ENCODE measurements at places on chromosomes 6 and 20.

- DNase-seq: no peak
Measured at GRCh38 chr6:89452281-89452680, 19.3 kb downstream of the ANKRD6 start.

DNA sequence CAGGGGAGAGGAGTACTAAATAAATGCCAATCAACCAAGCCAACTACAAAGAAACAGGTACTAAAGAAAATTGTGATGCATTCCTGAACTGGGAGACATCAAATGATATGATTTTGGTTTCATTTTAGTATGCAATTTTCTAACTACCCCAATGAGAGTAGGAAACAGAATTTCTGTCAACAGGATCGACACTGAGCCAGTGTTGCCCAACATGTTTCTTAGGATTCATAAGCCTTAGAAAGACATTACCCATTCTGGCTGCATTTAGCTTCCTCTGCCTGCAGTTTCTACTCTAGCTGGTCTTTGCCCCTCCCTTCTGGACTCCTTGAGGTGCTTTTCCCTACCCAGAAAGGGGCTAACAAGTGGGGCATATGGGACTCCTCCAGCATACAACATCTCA lies 49.8 kb downstream of the KCTD20 start:
- no peak for DNase-seq

GRCh38 chr6:169170583-169170955 lies 83.1 kb downstream of the THBS2 start:
- DNase-seq: no peak

- DNase-seq: no peak
Measured at GRCh38 chr6:170022827-170023619, 267.9 kb downstream of the DLL1 start.

DNA sequence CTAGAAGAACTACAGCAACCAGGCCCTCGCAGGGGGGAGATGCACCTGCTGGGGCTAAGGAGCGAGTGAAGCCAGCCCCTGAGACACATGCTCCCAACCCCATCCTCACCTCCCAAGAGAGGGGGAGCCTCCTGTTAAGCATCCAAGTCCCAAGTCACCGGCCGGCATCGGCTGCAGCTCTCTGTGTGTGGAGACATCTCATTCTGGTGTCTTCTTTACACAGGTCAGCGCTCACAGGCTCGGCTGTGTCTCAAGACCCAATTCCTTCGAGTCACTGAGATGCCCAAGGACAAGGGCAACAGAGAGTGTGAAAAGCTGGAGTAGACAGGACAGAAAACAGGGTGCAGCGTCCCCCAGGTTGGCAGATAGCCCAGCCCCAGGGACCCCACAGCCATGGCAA lies 21.1 kb upstream of the MRGBP start:
- no peak for DNase-seq

DNA sequence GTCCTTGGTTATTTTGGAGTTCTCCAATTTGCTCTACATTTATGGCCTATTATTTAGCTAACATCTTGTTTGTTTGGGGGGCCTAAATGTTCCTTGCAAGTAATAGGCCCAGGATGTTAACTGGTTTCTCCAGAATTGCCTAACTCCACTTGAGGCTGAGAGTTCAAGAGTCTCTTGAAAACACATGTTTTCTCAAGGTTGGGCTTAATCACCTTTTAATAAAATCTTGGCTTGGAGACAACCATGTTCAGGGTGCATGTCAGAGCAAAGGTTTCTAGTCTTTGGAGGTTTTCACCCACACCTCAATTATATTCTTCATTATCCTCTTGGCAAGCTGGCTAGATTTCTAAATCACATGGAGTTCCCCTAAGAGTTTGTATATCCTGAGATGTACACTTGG lies 54.2 kb downstream of the KLHL31 start:
- DNase-seq: no peak

DNA sequence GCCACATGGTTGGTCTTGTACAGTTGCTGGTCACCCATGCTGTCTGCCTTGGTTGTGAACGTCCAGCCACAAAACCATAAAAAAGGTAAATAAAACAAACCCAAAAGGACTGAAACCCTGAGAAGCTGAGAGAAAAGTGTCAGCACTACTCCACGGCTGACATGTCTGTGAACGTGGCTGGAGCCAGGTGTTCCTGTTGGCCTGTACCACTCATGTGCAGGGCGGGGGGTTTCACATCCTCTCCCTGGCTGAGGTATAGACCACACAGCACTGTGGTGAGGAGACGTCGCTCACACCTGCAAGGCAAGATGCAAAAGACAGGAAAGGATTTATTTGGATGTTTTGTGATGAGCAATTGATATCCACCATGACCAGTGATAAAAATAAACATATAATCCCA lies 51.9 kb upstream of the MRPS10 start:
- DNase-seq: no peak

- no peak for DNase-seq
Measured at GRCh38 chr20:62685781-62686555, 22.7 kb upstream of the NTSR1 start.

DNA sequence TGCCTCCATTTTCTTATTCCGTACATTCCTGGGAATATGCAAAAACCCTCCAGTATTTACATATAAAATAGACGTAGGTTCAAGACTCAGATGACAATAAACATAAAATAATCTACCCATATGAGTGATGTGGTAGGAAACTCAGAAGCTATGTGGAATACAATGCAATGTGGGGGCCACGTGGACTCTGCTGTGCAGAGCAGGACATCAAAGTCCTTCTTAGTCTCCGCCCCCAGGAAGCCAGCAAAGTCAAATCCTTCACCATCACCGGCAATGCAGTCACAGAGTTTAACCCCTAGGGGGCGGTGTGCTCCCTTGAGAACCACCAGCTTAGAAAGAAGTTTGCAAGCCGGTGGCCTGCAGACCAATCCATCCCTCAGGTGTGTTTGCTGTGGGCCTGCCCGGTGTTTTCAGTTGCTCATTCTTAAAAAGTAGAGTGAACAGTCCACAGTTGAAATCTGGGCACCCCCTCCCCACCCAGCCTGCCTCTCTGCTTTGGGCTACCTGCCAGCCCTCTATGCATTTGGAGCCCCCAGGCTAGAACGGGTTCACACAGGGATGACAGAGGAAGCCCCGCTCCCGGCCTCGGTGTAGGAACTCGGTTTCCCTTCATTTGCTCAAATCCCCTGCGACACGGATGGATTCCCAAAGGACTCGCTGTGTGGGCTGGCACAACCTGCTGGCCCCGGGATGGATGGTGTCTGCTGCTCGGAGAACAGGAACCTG lies 59.9 kb downstream of the SULF2 start:
- peak; percentile 89 for DNase-seq
